NCI-H524 (cell line): ENCODE measurements at places on chromosomes 3 and 15.

DNA sequence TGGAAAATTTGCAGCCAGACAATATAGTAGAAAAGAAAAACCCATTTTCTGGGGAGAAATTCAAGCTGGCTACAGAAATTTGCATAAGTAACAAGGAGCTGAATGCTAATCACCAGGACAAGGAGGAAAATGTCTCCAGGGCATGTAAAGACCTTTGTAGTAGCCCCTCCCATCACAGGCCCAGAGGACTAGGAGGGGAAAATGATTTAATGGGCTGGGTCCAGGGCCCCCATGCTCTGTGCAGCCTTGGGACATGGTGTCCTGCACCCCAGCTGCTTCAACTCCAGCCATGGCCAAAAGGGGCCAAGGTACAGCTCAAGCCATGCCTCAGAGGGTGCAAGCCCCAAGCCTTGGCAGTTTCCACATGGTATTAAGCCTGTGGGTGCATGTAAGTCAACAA, 197.6 kb upstream of the POU1F1 start:
- no peak for DNase-seq

DNA sequence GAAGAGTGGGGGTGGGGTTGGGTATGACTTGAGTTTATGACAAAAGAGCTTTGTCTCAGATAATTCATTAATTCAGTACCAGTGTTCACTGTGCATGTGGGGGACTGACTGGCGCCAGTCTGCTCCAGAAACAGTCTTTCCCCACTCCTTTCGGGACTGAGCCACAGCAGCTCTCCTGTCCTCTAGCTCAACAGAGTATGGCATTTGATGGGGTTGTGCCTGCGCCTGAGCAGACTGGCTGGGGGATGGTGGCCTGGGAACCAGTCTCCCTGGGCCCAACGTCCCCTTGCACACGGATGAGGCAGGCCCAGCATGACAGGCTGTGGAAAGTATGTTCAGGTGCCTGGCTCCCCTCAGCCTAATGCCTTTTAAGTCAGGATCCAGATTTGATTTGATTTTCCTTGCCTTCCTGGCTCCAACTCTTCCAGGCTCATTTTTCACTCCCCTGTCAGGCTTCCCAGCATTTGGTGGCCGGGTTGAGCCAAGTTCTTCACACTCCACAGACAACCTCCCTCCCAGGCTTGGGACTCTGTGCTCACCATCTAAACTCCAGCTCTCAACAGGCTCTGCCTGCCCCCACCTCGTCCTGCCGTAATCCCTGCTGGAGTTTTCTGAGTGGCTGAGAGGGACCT, 105.0 kb downstream of the MYLK start:
- no peak for DNase-seq

- DNase-seq = no peak
Observed at GRCh38 chr3:172213904-172214303, 174.5 kb downstream of the FNDC3B start.

DNA sequence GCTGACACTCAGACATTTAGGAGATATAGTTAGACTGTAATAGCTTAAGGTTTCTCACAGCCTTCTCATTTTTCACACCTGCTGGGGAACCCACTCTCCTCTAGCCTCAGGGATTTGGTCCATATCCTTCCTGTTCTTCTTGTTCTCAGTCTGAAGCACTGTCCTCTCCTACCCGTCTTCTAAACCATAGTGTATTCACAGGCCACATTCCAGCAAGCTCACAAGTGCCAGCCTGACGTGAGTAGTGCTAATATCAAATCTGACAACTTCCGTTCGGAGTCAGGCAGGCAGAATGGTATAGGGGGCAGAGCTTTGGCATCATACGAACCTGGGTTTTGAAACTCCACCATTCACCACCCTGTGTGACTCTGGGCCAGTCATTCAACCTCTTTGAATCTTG, 6.9 kb upstream of the CA12 start:
- no peak for DNase-seq

GRCh38 chr3:151579571-151580270, 118.9 kb upstream of the IGSF10 start:
- DNase-seq = no peak

- peak; percentile 14 for DNase-seq
Observed at GRCh38 chr3:197801891-197802778, 11.1 kb downstream of the LRCH3 start.

DNA sequence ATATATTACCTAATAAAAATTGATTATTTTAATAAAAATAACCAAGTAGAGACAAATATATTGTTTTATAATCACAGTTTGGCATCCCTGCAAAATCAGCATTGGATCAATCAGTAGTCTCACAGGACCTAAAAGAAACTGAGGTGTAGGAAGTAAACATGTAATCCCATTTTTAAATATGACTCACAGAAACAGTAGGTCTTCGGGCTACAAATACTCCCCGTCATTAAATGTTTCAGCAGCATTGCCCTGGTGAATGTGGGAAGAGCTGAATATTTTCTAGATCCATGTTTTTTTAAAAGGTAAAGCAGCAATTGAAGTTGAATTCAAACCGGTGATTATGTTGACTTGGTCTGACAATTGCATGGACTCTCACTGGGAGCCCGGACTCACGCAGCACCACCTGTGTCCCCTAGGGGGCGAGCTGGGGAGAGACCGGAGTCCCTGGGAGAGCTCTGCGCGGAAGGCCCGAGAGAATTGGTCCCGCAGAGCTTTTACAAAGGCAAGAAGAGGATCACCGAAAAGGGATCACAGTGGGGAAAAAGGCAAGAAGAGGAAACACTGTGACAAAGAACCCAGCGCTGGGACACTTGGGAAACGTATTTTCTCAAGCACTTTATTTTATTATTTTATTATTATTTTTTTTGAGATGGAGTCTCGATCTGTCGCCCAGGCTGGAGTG, 17.2 kb upstream of the USP3 start:
- DNase-seq = peak; percentile 77
